Activated effector memory CD4-positive, alpha-beta T cell treated with Interleukin-2 at 50 U/mL for 16 hours (primary cell): ENCODE measurements at places on chromosomes 1 and 21.

DNA sequence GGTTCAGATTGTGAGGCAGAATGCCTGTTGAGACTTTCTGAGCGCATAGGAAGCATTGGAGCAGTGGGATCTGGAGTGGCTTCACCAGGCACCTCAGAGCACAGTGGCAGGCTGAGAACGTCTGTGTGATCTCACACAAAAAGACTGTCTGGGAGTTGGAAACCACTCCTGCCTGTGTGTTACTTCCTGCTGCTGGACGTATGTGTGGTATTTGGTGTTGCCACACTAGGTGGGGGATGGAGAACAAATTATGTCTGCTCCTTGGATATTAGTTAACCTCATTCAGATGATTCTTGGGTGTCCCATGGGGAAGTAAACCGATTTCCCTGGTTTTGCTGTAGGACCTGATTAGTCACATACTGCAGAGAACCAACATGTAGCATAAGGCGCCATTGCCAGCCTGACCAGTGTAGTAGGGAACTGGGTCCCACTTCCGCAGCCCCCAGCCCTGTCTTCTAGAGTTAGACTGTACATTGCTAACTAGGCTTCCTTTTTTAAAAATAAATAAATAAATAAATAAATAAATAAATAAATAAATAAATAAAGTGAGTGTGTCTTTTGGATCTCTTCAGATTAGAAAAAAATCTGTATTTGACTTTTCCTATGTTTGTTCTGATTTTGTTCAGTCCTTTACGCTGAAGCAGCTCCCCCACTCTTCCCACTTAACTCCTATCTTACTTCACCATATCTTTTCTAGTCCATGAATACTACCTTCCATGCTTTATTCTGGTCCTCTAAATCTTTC, 26.9 kb downstream of the UCK2 start:
- no peak for DNase-seq

GRCh38 chr1:66563094-66563800, 29.3 kb downstream of the SGIP1 start:
- no peak for DNase-seq

- DNase-seq: no peak
Observed at GRCh38 chr1:160731990-160732389, 7.1 kb upstream of the SLAMF7 start.

- DNase-seq: no peak
Observed at GRCh38 chr1:228163776-228164519, 1.7 kb upstream of the IBA57 start.

- DNase-seq: no peak
Observed at GRCh38 chr1:46665983-46666382, 2.2 kb downstream of the ATPAF1 start.

DNA sequence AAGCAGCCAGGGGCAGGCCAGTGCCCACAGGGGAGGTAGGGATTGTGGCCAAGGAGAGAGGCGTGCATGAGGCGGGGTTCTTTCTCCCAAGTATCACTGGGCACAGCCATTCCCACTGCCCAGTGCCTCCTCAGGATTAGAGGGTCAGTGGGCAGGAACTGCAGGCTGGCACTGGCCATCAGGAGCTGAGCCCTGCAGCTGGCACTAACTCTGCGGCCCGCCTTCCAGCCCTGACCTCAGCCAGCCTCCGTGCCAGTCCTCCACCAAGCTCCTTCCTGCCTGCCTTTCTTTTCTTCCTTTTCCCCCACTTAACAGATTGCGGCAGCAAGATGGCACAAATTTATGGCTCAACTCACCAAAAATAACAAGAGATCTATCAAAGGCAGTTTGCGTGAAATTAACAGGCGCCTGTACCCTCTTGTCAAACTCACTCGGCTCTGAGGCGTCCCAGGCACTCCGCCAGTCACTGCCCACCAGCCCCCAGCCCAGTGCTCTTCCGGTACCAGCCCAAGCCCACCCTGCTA, 11.1 kb downstream of the ADGRB2 start:
- no peak for DNase-seq

- DNase-seq: no peak
Observed at GRCh38 chr1:51749151-51749550, 129.4 kb downstream of the NRDC start.

- DNase-seq: no peak
Observed at GRCh38 chr1:41730806-41731205, 187.9 kb downstream of the HIVEP3 start.

DNA sequence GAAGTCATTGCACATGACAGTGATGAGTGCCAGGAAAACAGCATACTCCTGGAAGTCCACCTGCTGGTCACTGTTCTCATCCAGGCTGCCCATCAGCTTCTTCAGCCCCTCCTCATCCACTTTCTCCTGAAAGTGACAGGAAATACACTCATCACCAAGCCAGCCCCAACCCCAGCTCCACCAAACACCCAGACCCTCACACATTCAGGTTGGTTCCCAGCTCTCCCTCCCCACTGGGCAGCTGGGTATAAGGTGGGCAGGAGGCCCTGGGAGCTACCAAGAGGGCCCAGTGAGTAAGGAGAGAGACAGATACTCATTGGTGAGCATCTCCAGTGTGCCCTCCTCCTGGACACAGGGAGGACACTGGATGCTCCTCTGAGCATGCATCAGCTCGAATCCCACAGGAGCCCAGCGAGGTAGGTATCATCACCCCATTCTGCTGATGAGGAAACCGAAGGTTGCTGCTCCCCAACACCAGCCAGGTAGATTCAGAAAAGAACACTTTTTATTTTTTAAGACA, 4.1 kb downstream of the S100A2 start:
- no peak for DNase-seq

GRCh38 chr1:211536606-211537005, 42.4 kb downstream of the SLC30A1 start:
- no peak for DNase-seq

DNA sequence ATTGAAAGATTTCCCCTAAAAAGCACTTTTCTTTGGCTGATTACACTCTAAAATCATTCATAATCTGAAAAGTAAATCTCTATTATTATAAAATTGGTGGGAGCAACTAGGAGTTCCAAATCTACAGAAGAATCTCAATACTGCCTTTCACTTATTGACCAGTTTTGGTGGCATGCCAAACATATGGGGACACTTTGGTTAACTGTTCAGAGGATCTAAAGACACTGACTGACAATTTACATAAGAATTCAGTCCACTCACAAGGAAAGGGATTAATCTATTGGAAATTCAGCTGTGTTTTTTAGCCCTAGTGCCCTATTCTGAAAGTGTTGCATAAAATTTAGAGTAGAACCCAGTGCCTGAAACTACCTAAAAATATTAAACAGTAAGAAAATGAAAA, 113.6 kb downstream of the LRRC40 start:
- DNase-seq: no peak

DNA sequence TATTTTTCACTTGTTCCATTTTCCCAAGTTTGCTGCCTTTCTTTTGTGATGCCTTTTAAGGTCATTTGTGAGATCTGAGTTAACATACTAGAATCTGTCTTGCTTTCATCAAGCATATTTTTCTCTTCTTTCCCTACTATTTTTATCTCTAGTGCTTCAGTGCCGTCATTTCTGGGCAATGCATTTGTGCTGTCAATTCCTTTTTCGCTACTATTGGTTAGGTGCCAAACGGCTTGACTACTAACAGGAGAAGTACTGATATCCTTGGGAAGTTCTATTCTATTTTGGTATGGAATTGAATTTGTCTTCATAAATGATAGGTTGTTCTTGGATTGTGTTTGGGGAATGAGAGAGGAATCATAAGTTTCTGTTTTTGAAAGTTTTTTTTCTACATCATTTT, 42.2 kb downstream of the LRRC53 start:
- DNase-seq: no peak

- DNase-seq: peak; percentile 8
Observed at GRCh38 chr1:35883635-35884101, 659 bp downstream of the AGO1 start.

DNA sequence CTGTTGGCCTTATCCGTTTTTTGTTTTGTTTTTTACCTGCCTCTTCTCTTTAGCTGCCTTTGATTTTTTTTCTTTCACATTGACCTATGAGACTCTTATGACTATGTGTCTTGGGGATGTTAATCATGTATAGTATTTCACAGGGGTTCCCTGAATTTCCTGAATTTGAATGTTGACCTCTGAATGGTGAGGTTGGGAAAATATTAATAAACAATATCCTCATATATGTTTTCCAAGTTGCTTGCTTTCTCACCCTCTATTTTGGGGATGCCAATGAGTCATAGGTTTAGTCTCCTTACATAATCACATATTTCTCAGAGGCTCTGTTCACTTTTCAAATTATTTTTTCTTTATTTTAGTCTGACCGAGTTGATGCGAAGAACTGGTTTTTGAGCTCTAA, 29.6 kb downstream of the GBP5 start:
- DNase-seq: no peak

GRCh38 chr1:236699366-236699765, 13.1 kb downstream of the ACTN2 start:
- no peak for DNase-seq

- DNase-seq: no peak
Observed at GRCh38 chr1:201122321-201122957, 4.5 kb downstream of the ASCL5 start.

DNA sequence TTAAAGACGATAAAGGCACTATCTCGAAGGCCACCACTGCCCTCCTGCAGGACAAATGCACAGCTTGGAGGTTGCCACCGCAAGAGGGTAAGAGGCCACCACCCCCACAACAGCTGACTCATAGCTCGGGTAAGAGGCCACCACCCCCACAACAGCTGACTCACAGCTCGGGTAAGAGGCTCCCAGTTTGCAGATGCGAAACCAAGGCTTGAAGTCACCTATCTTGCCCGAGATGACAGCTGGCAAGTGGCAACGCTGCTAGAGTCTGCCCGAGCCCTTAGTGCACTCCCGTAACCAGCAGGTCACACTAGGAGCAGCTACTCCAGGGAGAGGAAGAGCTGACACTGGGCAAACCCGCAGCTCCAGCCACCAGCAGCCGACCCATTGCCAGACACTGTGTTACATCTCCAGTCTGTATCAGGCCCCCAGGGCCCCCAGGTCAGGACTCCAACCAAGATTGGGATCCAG, 17.1 kb upstream of the SPSB1 start:
- DNase-seq: peak; percentile 54

DNA sequence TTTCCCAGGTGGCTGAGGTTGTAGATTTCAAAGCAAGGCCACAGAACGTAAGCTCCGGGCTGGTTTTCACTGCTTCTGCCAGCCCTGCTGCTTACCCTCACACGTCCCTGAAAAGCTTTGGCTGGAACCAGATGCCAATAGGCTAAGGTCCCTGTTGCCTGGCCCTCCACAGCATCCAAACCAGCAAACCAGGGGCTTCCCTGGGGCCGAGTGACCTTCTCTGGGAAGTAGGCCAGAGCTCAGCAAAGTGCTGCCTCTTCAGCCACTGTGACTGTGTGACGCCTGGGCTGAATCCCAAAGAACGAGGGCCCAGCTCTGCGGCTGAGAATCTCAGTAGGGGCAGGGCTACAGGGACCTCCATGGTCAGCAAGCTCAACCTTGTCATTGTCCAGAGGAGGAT, 28.9 kb upstream of the RBM15 start:
- DNase-seq: no peak

- DNase-seq: no peak
Observed at GRCh38 chr1:176794897-176795508, 332.0 kb downstream of the PAPPA2 start.

DNA sequence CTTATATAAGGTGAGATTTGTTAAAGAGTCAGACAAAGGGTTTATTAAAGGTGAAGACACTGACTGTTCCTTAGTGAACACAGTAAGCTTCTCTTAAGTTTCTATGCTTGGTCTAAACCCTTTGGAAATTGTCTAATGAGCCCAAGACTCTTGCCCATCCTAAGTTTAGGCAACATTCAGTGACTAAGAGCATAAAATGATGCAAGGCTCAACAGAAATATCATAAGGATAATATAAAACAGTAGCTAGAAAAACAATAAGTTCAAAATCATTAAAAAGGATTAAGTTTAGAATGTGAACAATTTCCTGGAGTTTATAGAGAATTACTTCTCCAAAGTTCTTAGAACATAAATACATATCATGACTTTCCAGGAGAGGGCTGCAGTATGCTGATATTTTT, 108.9 kb upstream of the PDC start:
- no peak for DNase-seq

DNA sequence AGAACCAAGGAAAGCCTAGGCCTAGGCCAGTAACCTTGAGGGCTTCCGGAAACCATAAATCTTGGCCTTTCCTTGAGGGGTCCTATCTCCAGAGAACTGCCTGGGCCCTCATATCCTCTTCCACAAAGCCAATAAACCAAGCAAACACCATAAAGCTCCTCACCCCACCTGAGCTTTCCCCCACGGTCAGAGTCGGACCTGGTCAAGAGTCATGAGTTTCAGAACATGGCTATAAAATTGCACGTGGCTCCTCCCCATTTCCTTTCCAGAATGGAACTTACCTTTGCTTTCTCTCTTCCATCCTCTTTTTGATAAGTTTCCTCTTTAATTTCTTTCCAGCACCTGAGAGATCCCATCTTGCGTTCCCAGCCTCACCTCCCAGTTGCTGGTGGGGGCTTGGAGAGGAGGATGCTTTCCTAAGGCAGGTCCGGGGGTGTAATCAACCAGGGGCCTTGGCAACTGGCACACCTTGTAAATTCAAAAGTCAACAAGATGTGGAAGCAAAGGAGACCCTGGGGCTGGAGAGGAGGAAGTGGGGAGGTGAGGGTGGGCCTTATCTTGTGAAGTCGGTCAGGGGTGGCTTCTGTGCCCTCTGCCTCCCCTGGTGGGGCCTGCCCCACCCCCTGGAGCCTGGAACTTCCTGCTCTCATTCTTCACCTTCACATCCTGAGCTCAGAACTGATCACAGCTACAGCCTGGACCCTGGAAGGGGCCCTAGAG, 259.9 kb downstream of the FOXD2 start:
- DNase-seq: no peak

DNA sequence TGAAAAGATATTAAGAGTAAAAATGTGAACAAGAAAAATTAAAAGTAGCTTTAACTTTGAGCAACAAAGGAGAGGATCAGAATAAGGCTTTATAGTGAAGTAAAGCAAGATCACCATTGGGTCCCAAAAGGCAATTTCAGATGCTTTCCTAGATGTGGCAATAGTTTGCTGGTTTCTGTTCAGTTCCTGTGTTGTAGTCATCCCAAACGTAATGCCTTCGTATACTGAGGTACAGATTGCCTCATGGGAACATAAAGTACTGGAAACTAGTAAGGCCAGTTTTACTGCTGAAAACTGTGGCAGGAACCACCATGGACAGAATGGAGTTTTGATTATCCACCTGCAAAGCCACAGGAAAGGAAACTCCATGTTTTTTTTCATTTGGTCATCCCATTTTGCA, 283.5 kb upstream of the SGIP1 start:
- DNase-seq: no peak

GRCh38 chr1:53372501-53372951, 44.7 kb upstream of the LRP8 start:
- no peak for DNase-seq

GRCh38 chr1:168598892-168599291, 22.5 kb downstream of the XCL1 start:
- DNase-seq: no peak
